ENCODE measurements at places on chromosomes 16 and 17. TPM values are rescaled to one million over a fixed set of nuclear protein-coding genes. Genes with fewer than 3 reads are reported as not detected.

Gene FOXJ1
- 7.0 TPM for total RNA-seq

Gene SLC13A2
- 0.42 TPM for total RNA-seq

Gene CCL4
- total RNA-seq = not detected

Gene SLC9A5
- 2.4 TPM for total RNA-seq

Gene THUMPD1
- total RNA-seq = 27.2 TPM

Gene HOXB6
- total RNA-seq = 1.8 TPM

Gene TPSD1
- total RNA-seq = not detected

Gene TBC1D26
- total RNA-seq = not detected

Gene SPNS3
- not detected for total RNA-seq

Gene PPP1R27
- 0.93 TPM for total RNA-seq

Gene ZG16B
- total RNA-seq = not detected

Gene PLLP
- total RNA-seq = 53.0 TPM

Gene BCO1
- 1.0 TPM for total RNA-seq

Gene WSCD1
- not detected for total RNA-seq

Gene ABCA8
- total RNA-seq = 0.91 TPM

Gene SAMD14
- total RNA-seq = 2.2 TPM

Gene NOG
- total RNA-seq = 0.32 TPM

Gene HOXB5
- not detected for total RNA-seq

Gene TNFRSF17
- total RNA-seq = not detected

Gene FBXO39
- not detected for total RNA-seq

Gene MT1A
- 2.5 TPM for total RNA-seq

Gene CCDC78
- total RNA-seq = 3.5 TPM

Gene RRAD
- total RNA-seq = 1.1 TPM

Gene DOC2A
- 4.5 TPM for total RNA-seq

Gene HSPB9
- not detected for total RNA-seq

Gene TMEM100
- not detected for total RNA-seq

Gene KRTAP4-1
- 0.49 TPM for total RNA-seq

Data from Caco-2 (cell line).